ENCODE measurements at places on chromosomes 3 and 15.

DNA sequence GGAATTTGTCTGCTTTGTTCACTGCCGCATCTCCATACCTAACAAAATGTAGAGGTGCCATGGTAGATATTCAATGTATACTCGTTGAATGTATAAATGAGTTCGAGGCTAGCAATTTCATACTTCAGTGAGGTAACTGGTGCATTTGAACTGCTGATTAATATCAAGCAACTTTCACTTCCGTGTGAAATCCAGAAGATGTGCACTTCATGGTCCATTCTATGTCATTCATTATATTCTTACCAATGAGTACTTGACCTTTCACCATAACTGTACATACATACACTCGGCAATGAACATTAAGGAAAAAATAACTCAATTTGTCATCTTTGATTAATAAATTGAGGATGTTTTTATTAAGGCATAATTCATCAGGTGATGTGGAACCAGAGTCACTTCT is 598.5 kb downstream of the ZNF385D start:
- no peak for DNase-seq

GRCh38 chr3:197491923-197492664 is 63.7 kb downstream of the BDH1 start:
- no peak for DNase-seq

- DNase-seq, result no peak
Measured at GRCh38 chr3:58626841-58627569, 39.6 kb downstream of the FAM3D start.

DNA sequence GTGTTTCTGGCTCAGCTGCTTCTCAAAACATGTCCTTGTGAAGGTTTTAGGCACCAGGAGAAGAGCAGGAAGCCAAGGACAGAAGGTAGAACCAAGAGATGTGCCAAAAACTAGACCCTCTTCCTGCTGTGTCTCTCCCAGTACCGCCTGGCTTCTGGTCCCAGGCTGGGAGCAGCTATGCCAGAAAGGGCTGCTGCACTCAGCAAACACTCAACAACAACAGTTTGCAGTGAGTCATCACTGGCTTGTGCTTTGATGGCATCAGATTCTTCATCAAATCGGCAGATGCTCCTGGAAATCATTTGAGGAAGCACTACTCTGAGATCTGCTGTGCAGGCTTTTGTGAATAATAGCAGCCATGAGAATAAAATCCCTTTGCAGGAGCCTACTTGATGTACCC is 63.2 kb downstream of the DGKG start:
- DNase-seq, result no peak

- no peak for DNase-seq
Measured at GRCh38 chr3:194561306-194561974, 71.8 kb downstream of the TMEM44 start.

- no peak for DNase-seq
Measured at GRCh38 chr3:170128259-170128976, 53.1 kb downstream of the PHC3 start.

DNA sequence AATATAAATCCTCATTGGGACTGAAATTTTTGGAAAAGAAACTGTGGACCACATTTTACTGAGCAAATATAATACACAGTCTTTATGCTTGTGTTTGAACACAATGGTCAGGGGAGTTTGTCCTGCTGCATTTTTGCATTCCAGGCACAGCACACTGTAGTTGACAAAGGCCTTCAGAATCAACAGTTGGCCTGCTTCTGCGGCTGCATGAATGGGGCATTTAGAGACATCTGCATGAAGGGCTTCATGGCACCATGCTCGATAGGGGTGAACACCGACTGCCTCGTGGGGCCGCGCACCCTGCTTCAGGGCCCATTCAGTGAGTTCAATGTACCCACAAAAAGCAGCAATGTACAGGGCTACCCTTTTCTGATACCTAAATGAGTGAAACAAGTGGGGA is 15.4 kb upstream of the COMMD2 start:
- DNase-seq, result no peak

- DNase-seq, result no peak
Measured at GRCh38 chr3:150331978-150332568, 76.0 kb upstream of the TSC22D2 start.

DNA sequence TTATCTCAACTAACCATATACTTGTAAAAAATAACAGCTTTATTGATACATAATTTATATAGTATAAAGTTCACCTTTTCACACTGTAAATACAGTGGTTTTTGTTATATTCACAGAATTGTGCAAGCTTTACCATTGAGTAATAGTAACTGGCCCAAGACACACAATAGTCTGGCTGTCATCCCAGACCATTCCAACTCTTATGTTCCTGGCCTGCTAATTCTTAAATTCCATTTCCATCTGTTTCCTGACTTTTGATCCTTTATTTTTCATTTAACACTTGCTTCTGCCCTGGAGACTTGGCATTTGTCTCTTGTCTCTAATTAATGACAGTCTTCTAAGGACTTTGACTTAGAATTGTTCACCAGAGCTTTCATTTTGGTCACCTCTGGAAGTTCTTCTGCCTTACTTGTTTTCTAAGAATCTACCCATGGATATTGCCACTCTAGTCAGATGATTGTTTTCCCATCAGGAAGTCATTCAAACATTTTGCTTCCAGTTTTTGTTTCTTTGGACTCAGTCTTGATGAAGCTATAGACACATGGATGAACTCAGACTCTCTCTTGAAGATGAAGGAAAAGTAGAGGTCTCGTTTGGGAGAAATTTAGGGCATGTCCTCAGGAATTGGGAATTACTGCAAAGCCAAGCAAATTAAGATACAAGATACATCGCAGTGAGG is 27.2 kb upstream of the PLSCR4 start:
- no peak for DNase-seq

- DNase-seq, result no peak
Measured at GRCh38 chr3:124300416-124300815, 308.5 kb upstream of the ROPN1 start.

GRCh38 chr3:186123012-186123411 is 14.1 kb upstream of the ETV5 start:
- DNase-seq, result no peak

- no peak for DNase-seq
Measured at GRCh38 chr3:126487151-126487771, 11.6 kb upstream of the ZXDC start.

- DNase-seq, result no peak
Measured at GRCh38 chr3:136152963-136153362, 43.2 kb downstream of the MSL2 start.

- DNase-seq, result no peak
Measured at GRCh38 chr15:48851956-48852355, 26.0 kb upstream of the EID1 start.

GRCh38 chr3:188156056-188156455 is 2.1 kb downstream of the LPP start:
- DNase-seq, result no peak

DNA sequence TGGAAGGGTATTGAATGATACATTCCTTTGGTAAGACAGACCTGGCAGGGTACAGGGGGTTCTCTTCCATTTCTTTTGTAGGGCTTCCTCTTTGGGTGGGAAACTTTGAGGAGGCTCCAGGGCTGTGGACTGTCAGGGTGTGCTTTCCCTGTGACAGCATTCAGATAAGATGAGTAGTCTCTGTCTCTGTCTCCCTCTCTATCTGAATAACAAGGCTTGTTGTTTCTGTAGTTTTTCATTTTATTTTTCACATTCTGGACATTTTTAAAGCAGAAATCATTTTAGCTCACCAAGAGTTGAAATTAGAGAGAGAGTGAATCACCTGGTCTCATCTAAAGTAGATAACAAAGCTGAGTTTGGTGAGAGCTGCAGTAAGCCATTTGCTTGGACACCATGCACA is 100.8 kb upstream of the TPM1 start:
- DNase-seq, result no peak

DNA sequence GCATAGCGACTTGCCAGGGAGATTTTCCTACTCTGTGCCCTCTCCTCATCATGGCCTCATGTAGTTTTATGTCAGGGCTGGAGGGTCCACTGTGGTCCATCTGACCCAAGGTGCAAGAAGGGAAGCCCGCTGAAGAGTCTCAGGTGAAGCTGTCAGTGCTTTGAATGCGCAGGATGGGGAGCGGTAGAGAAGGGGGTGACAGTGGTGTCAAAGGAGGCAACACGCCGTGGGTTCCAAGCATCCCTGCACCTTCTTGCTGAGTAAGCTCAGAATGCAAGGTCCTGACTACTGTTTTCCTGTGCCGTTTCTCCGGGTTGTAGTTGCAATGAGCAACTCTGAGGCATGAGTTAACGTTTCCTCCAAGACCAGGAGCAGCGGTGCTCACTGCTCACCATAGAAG is 44.9 kb upstream of the RAB6B start:
- DNase-seq, result no peak

DNA sequence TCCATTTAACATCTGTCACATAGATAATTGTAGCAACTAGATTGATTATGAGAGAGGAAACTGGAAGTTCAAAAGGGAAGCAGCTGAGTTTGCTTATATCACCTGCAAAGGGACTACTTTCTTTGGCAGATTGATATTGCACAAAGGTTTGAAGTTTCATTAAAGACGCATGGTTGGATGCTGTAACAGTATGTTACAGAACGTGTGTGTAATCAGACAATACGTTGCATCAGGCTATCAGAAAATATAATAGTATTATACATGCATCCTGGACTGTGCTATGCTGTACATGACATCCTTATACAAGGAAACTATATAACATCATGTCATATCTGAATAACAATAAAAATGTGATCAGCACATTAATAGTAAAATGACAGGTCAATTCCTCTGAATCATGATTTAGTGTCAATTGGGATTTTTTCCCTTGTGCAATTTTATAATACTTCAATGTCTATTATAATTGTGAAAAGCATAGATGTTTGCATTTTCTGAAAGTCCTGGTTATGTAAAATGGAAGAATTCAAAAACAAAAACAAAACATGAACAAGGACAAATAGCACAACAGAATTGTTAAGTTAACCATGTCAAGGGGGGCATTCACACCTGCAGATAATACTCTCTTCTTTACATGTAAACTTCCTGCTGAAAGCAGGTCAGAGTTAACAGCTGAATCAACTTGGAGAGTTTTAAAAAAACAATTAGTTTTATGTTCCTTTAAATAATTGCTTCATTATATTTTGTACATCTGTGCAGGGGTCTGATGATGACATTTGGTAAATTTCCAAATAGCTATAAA is 283.2 kb upstream of the KCNH8 start:
- DNase-seq, result no peak

- DNase-seq, result no peak
Measured at GRCh38 chr3:40718681-40719080, 193.9 kb downstream of the ZNF621 start.

DNA sequence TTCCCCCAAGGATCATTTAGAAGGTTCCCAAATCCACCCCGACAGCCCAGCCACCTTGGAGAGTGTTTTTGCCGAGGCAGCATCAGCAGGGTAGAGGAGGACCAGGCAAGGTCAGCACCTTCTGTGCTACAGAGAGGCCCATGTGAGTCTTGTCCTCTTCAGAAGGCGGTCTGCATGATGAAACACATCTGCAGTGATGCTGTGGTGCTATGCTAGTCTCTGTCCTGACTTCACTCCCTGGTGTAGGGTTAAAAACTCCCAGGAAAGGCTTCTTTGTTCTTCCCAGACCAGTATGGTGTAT is 87.9 kb downstream of the ITPR1 start:
- no peak for DNase-seq

DNA sequence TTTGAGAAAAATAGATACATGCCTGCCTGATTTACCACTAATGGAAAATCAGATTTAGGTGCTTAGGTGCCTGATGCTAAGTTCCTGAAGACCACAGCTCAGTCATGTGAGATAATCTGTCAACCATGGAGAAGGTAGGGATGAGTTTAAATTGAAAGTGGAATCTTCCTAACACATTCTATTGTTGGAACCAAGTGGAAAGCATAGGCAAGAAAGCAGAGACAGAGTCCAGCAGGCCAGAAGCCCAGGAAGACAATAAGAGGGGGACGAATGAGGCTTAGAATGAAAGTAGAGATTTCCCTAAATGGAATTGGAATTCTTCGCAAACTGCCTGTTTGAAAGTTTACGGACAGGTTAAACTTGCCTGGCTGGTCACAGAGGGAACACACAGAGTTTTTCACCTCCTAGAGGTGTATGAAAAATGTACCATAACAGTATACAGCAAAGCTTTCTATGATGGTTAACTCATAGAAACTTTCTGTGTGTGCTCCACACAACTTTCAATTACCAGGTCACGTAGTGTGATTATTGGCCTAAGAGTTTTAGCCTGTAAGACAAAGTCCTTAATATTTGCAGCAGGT is 453.8 kb upstream of the KCNMB2 start:
- DNase-seq, result no peak

DNA sequence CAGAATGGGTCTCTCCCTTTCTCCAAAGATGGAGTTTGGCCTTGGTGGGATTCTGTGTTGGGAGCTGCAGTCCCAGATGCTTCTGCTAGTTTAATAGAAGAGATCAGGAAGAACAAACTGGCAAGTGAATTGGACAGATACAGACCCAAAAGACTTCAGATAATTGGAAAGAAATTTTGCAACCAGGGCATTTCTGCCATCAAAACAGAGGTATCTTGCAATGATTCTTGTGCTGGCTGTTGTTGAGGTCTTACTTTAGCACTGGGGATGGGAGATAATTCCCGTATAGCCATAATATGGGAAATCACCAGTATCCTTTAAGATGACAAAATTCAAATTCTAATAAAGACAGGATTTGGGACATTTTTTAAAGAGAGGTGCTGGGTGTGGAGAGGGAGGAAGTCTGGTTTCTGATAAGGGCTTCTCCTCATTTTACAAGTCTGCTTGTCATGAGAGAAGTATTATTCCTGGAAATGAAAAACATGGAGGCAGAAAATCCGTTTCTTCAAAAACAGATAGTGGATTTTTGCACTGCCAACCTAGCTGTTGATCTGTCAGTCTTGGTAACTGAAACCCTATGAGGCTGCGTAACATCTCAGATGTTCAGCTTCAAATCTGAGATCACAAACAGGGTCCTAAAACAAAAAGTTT is 40.1 kb downstream of the FNDC3B start:
- no peak for DNase-seq

GRCh38 chr3:183825456-183826161 is at the start of gene MAP6D1:
MAP6D1 (minus strand) TSS chr3:183825577; CDS start chr3:183825547, 30 bp downstream.
- DNase-seq, result peak; percentile 71

DNA sequence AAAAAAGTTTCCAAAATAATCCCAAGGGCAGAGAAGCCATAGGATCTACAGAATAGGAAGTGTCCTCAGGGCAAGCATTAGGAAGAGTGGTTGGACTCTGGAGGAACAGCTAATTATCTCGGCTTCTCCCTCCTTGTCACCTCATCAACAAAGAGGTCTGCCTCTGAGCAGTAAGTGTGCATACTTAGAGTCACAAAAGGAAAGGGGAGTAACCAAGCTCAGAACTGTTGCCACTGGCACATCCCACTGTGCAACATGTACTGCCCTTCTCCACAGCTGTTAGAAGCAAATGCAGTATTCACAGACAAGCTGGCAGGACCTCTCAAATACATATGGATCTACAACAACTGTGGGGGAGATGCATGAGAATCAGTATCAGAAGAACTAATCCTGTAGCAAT is 31.5 kb downstream of the NGLY1 start:
- no peak for DNase-seq

DNA sequence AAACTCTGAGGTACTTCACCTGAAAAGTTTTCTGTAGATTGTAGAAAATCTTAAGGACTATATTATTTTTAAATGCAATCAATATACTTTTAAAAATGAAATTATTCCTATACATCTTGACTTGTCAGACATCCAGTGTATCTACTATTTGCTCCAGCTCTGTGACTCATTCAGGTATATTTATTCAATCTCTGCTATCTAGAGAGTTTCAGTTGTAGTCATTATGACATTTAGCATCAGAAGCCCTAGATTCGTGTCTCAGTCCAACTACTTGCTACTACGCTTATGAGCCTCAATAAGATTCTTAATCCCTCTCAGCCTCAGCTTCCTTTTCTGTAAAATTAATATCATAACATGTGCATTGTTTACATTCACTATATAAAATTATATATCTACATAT is 22.3 kb upstream of the EIF1B start:
- DNase-seq, result no peak

GRCh38 chr3:23806534-23807423 is 1.0 kb downstream of the UBE2E1 start:
- no peak for DNase-seq
